ENCODE measurements at places on chromosomes 4 and X. TPM values are rescaled to one million over a fixed set of nuclear protein-coding genes. Genes with fewer than 3 reads are reported as not detected.

DNA sequence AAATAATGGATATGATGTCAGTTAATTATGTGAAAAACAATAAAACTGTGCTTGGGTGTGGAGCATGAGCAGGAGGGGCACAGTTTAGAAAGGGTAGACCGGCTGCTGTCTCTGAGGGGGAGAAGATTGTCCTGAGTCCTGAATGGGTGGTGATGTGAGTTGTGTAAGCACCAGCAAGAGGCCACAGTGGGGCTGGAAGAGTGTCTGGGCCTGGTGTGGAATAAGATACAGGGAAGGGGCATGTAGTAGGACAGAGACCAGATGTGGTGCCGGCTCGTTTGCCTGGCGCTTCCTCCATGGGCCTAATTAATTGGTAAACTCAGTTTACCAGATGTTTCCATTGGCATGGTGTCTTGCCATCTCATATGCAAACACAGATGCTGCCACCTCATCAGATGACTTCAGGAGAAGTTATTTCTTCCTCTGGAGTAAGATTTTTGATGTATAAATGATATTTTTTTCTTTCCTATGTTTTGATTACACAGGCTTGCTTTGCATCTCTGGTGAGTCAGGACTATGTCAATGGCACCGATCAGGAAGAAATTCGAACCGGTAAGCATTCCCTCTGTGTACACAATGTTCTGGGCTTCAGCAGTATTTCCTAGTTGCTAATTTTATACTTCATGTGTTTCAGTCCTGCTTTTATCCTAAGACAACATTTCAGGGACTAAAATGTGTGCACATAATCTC, 5.1 kb downstream of the MED28 start:
- H3K27me3 ChIP-seq, result no peaks in the 10 kb centered on the region
- H3K4me3 ChIP-seq, result no peak overlapping the region
- H3K27ac ChIP-seq, result no peak overlapping the region
- DNase-seq, result no peak
- H3K36me3 ChIP-seq, result peaks cover 50% of the 10 kb centered on the region

DNA sequence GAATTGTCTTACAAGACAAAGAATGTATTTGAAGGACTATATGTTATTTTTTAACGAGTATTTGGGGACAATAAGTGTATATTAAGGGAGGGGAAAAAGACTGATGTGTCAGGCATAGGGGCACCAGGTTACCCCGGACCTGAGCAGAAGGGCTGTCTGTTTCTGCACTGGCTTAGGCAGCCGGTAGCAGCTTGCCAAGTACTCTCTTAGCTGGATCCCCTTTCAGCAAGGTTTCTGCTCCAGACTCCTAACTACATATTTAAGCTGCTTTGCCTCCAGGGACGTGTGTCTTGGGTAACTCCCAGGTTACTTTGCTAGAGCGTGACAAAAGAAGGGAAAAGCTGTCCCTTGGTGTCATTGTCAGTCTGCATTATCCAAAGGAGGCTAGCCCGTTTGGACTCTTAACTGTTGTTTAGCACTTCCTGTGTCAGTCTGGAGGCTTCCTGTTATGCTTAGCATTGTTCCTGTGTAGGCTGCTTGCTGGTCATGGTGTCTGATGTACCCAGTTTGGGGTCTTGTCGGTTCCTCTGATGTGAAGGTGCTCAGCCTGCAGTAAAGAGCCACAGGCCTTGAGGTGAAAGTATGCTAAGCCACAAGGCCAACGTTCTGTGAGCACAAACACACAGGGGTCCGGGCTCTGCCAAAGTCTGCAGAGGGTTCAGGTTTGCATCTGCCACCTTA, 11.6 kb downstream of the CXCR3 start:
- no peaks in the 10 kb centered on the region for H3K27me3 ChIP-seq
- H3K27ac ChIP-seq, result no peak overlapping the region
- H3K4me3 ChIP-seq, result no peak overlapping the region
- no peak for DNase-seq
- H3K36me3 ChIP-seq, result no peaks in the 10 kb centered on the region

The SLC26A1 gene
- total RNA-seq, result 0.10 TPM

The HTN3 gene
- not detected for total RNA-seq

The MGAT4D gene
- total RNA-seq, result not detected

The NDST3 gene
- 0.31 TPM for total RNA-seq

The MAGEA4 gene
- total RNA-seq, result 2.8 TPM

The NPY5R gene
- 2.4 TPM for total RNA-seq

Data from GM23338 (cell line).